ENCODE measurements at places on chromosomes 7 and 10.
A peak's percentile ranks its signal among the peaks of the same experiment; 100 is the strongest.

- DNase-seq, result no peak
Measured at GRCh38 chr7:27129729-27130539, 623 bp downstream of the HOXA4 start.

DNA sequence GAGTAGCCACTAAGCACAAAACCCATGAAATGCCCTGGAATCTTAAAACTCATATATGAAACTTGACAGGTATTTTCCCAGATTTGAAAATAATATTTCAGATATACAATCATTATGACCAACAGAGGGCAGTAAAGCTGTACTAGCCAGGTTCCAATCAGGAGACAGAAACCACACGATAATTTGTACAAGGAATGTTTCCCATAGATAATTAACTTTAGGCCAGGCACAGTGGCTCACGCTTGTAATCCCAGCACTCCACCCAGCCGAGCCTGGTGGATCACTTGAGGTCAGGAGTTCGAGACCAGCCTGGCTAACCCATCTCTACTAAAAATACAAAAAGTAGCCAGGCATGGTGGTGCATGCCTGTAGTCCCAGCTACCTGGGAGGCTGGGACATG, 31.0 kb upstream of the NUB1 start:
- DNase-seq, result no peak

GRCh38 chr7:75967487-75967997, 26.9 kb downstream of the TMEM120A start:
- DNase-seq, result no peak

DNA sequence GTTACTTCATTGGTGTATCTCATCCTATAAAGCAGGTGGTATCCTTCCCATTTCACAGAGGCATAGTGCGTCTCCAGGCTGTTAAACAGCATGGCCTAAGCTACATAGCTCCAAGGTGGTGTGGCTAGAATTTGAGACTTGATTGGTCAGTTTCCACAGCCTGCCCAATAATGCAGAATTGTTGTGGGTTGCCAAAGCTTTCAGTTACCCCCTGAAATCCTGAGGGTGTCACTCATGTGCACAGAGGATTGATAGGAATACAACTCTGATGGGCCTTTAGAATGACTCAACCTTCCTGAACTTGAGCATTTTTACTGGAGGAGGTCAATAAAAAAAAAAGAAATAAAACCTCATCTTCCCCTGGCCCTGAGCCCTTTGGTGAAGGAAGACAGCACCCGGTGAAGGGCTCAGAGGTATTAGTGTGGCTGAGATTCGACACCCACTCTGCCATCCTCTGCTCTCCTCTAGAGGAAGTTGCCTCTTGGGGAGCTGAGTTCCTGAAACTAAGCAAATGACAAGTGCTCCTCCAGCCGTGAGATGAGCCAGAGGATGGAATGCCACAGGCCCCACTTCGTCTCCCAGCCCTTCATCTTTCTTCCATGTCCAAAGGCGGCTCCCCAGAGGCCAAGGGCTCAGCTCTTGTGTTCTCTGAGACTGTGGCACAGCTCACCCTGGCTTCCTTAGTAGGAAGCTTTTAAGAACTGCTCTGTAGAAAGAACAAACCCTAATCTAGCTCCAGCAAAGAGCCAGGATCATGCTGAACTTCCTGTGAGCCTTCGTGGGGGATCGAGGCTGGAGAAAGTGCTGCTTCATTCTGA, 1.0 kb downstream of the ACSL5 start:
- DNase-seq, result no peak

GRCh38 chr10:33233635-33234034, 100.8 kb downstream of the NRP1 start:
- peak; percentile 84 for DNase-seq

- DNase-seq, result no peak
Measured at GRCh38 chr10:102375250-102375649, 20.3 kb upstream of the NFKB2 start.

All from kidney capillary endothelial cell (primary cell).